Non-pigmented ciliary epithelial cell (primary cell): ENCODE measurements at places on chromosomes 1 and 21.
A peak's percentile ranks its signal among the peaks of the same experiment; 100 is the strongest.

- no peak for DNase-seq
Measured at GRCh38 chr1:235763962-235764361, 102.7 kb downstream of the LYST start.

- peak; percentile 26 for DNase-seq
Measured at GRCh38 chr1:53585129-53585528, 125.9 kb downstream of the DMRTB1 start.

DNA sequence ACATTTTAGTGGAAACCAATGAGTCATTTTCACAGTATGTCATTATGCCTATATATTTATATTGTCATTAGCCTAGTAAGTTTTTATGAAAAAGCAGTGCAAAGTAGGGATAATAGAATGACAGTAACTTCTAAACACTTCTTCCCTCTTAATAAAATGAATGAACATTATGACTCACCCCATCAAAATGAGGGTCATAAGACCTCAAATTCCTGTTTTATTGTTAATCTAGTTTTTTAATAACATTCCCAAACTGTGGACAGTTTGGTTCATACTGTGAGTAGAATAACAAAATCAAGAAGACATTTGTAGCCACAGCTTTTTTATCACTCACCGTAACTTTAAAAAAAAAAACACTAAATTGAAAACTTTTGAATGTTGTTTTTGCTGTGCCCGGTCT, 160.5 kb downstream of the LRRC40 start:
- DNase-seq: peak; percentile 64

DNA sequence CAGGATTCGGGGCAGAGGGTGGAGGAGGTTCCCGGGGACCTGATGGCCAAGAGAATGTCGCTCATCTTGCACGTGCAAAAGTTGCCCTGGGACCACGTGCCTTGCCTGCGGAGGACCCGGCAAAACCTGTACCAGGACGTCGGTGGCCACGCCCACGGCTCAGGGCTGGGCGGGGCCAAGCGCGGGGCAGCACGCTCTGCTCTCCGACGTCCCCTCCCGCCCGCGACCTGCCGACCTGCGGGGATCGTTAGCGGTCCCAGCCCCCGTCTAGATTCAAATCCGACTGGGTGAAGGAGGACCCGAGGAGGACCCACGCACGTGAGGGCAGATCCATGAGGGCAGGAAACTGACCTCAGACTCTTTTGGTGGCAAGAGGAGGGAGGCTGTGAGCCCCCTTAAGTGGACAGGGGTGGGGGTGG, at the start of gene C1orf167:
C1orf167 (plus strand) TSS at position 206 of the 419 bp plus-strand sequence. CDS start 2,208 bp downstream, outside the sequence.
- DNase-seq: no peak

- DNase-seq: no peak
Measured at GRCh38 chr1:204356997-204357396, 2.7 kb downstream of the PLEKHA6 start.

- no peak for DNase-seq
Measured at GRCh38 chr1:194052514-194053338, 866.3 kb upstream of the B3GALT2 start.

GRCh38 chr1:115976921-115977498, 697 bp downstream of the SLC22A15 start:
- DNase-seq: no peak

- no peak for DNase-seq
Measured at GRCh38 chr1:61131716-61132115, 49.4 kb downstream of the NFIA start.

DNA sequence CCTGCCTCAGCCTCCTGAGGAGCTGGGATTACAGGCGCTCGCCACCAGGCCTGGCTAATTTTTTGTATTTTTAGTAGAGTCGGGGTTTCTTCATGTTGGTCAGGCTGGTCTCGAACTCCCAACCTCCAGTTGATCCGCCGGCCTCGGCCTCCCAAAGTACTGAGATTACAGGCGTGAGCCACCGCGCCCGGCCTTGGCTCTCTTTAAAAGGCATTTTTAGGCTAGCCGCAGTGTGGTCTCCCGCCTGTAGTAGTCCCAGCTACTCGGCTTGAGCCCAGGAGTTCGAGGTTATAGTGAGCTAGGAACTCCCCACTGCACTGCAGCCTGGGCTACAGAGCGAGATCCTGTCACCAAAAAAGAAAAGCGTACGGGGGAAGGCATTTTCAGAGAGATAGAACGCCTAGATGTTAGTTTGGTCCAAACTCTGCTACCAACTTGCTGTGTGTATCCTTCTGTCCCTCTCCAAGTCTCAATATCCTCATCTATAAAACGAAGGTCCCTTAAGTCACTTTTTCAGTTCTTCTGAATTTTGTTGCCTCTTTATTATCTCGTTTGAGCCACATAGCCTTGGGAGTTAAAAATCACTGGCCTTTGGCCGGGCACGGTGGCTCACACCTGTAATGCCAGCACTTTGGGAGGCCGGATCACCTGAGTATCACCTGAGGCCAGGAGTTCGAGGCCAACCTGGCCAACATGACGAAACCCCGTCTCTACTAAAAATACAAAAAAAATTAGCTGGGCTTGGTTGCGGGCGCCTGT, 734 bp downstream of the MED18 start:
- DNase-seq: no peak

DNA sequence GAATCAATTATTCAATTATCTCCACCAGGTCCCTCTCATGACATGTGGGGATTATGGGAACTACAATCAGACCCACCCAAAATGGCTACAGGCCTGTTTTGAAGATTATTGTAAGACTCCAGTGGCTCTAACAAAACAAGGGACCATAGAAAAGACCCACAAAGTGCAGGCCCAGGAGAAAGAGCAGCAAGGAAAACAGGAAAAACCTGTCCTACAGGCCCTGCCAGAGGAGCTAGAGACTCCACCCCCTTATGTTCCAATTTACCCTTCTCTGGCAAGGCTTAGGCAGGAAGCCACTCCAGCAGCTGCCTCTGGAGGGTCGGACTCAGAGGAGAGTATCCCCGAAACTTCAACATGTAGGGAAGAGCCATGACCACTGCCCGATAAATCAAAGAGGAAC, 96.5 kb downstream of the LIPI start:
- no peak for DNase-seq

DNA sequence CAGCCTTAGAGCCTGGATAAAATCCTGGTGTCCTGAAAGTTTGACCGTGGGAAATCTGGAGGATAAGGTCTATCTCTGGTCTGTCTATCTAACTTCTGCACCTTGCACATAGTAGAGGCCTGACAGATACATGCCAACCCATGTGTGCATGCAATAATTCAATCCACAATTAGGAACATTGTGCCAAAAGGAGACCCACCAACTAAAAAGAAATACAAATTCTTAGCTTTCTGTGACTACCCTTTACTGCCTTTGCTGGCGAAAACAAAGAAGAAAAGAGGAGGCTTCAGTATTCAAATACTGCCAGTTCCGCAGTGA, 381 bp upstream of the KLHL20 start:
- DNase-seq: no peak

- DNase-seq: no peak
Measured at GRCh38 chr21:21230672-21231071, 232.5 kb downstream of the NCAM2 start.

- DNase-seq: no peak
Measured at GRCh38 chr21:42143111-42143510, 72.0 kb downstream of the UMODL1 start.

GRCh38 chr1:31796707-31797106, 19.1 kb downstream of the SPOCD1 start:
- no peak for DNase-seq

DNA sequence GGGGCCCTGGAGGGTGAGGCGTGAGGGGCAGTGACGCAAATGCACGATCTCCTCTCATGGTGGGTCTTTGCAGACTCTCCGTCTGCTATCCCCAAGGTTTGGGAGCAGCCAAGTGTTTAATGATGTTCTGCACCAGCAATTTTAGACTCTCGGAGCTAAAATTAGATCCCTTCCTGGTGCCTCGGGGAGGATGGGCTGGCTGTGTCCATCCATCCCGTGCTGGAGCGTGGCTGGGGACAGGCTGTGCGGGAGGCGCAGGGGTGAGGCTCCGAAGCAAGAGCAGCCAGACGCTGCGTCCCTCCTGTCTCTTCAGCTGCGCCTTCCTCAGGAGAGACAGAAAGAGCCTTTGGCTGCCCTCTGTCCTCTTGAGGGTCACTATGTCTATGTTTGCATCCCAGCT, 387.6 kb downstream of the CAMTA1 start:
- DNase-seq: no peak

DNA sequence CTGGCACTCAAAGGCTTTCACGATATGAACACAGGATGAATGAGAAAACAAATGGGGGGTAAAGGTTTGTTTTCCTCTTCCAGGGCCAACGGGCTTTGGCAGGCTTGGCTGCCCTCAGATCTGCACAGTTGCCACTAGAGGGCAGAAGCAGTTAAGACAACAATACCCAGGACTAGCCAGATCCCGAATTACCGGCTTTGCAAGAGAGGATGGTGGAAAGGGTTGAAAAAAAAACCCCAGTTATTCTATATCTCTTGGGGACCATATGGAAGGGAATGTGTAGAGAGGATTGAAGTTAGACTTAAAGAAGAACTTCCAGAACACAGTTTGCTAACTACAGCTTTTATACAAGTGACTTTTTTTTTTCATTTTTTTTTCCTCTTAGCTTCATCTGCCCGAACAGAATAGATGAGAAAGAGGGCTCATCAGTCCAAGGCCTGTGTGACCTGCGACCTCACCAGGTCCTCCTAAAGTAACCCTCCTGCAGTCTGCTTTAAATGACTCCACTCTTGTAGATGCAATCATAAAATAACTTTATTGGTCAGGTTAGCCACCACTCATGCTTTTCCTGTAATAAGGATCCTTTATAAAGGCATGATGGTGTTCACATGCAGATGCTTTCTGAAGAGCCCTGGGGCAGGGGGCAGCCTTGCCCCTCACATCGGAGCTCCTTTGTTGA, 10.7 kb downstream of the FMOD start:
- no peak for DNase-seq

- no peak for DNase-seq
Measured at GRCh38 chr1:220873868-220874655, 5.2 kb upstream of the HLX start.

GRCh38 chr1:56003846-56004245, 575.5 kb downstream of the PLPP3 start:
- DNase-seq: no peak

DNA sequence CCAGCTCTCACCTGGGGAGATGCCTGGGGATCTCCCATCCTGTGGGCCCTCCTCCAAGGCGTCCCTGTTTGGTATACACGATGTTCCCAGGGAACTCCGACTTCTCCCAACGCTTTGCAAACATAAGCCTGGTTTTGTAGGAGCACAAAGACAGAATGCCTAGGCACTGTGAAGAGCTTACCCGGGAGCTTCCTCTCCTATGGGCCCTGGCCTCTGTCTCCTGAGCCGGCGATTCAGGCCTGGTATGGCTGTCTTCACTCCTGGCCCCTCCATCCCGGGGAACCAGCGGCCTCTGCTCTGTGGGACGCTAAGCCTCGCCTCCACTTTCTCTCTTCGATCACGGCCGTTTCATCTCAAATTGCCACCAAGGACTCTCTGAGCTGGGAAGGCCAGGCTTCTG, 59.6 kb upstream of the ACTRT2 start:
- DNase-seq: no peak

DNA sequence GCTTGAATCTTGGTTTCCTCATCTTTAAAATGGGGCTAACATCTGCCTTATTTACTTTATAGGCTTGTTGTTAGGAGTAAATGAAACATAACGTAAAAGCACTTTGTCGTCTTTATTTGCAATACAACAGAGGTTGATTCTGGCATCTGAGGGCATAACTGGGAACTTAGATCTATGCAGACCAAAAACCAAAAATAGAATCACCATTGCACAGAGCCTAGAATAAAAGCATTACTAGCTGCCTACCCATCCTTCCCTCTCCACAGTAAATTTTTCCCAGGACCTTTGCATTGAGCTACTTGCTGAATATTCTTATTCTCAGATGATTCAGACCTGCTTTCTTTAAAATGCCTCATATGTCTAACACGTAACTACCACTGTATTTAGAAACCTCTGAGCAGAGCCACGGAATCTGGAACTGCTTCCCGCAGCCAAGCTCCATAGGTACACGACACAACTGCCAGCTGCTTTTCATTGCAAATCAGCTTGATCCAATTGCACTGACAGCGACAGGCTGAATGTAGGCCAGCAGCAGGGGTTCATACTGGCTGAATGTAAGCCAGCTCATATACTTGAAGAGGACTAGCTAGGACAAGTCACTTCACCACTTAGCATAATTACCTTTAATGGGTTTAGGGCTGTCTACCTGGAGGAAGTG, 33.2 kb upstream of the SERBP1 start:
- DNase-seq: no peak

GRCh38 chr1:83101406-83101805, 897.5 kb downstream of the TTLL7 start:
- DNase-seq: no peak

DNA sequence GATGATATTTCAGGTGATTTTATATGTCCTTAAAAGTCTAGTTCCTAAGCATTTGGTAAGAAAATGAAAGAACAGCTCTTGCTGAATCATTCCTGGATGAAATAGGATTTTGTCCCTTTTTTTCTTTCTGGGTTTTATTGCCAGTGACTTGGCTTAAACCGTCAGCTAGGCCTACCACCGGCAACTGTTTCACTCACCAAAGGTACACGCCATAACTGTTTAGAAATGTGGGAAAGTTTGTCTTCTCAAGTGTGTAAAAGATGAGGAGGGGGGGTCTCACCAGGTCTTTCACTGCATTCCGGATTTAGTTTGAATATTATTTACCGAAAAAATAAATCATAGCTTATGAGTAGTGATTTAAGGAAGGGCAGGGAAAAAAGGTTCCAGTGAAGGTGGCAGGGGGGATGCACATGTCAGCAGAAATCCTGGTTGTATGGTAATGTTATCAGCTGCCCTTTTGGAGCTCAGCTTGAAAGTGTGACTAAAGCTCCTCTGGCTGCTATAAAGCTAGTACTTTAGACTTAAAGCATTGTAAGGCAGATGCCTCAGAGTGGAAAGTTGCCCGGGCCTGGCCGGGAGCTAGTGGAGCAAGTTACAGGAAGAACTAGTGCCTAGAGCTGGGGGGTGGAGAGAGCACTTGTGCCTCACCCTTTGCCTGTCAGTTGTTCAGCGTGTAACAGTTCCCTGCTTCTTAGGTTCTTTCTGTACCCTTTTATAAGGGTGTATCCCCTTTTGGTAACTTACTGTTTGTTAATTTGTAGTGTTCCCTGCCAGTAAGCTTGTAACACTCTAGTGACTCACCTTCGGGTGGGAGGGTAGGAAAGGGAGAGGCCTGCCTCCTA, 3.1 kb downstream of the ATP1A1 start:
- no peak for DNase-seq

DNA sequence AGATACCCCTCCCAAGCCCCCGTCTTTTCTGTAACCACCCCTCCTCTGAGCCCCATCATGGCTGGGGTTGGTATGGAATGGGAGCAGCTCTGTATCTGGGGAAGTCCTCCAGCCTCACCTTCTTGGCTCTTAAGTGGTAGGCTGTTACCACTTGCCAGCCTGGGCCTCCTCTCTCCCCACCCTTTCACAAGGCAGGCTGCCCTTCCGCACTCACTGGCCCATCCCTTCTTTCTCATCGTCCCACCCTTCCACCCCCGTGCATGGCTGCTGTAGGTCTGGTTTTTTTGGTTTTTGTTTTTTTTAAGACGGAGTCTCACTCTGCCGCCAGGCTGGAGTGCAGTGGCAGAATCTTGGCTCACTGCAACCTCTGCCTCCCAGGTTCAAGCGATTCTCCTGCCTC, 5.2 kb downstream of the CYB561D1 start:
- DNase-seq: no peak

GRCh38 chr1:88462488-88463261, 221.4 kb upstream of the PKN2 start:
- no peak for DNase-seq
